Breast epithelium (tissue), 4 donors: ENCODE measurements at places on chromosomes 4 and X.
A peak's percentile ranks its signal among the peaks of the same experiment; 100 is the strongest.

DNA sequence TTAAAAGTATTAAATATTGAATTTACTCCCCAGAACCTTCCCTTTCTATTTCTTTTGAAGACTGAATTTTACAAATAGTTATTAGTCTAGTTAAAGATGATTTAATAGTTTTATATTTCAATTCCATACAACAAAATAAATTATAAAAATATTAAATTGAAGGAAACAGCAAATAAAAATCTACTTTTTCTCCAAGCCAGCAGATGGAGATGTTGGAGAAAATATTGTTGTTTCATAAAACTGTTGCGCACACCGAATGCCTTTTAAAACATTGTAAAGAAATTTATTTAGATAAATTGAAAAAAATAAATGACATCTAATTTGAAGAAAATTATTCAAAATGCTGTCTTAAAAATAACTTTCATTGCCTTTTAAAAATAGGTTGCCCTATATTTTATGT lies 5.5 kb downstream of the GRIA2 start:
- H3K4me1 ChIP-seq = peaks cover 5% of the 10 kb centered on the region
- no peak overlapping the region for H3K27ac ChIP-seq
- no peak overlapping the region for H3K4me3 ChIP-seq
- peaks cover 20% of the 10 kb centered on the region for H3K27me3 ChIP-seq
- DNase-seq = no peak
- H3K36me3 ChIP-seq = no peaks in the 10 kb centered on the region

GRCh38 chr4:47686294-47686872 lies 151.5 kb downstream of the CORIN start:
- no peak overlapping the region for H3K4me3 ChIP-seq
- H3K27ac ChIP-seq = no peak overlapping the region
- no peaks in the 10 kb centered on the region for H3K4me1 ChIP-seq
- H3K36me3 ChIP-seq = no peaks in the 10 kb centered on the region

GRCh38 chr4:106323119-106323518 lies 6.8 kb downstream of the AIMP1 start:
- H3K27me3 ChIP-seq = no peaks in the 10 kb centered on the region
- peaks cover 6% of the 10 kb centered on the region for H3K4me1 ChIP-seq
- H3K4me3 ChIP-seq = no peak overlapping the region

GRCh38 chr4:108135549-108136209 lies 33.1 kb downstream of the LEF1 start:
- no peak overlapping the region for H3K4me3 ChIP-seq
- no peak for DNase-seq
- H3K27me3 ChIP-seq = no peaks in the 10 kb centered on the region
- H3K4me1 ChIP-seq = no peaks in the 10 kb centered on the region
- no peaks in the 10 kb centered on the region for H3K36me3 ChIP-seq

- H3K27me3 ChIP-seq = no peaks in the 10 kb centered on the region
- H3K36me3 ChIP-seq = no peaks in the 10 kb centered on the region
- H3K4me3 ChIP-seq = no peak overlapping the region
- no peaks in the 10 kb centered on the region for H3K4me1 ChIP-seq
- H3K27ac ChIP-seq = no peak overlapping the region
Observed at GRCh38 chr4:90537491-90537890, 410.3 kb downstream of the CCSER1 start.

- H3K4me3 ChIP-seq = no peak overlapping the region
- peak overlapping the region; percentile 48 for H3K27ac ChIP-seq
- H3K4me1 ChIP-seq = no peaks in the 10 kb centered on the region
- peak; percentile 14 for DNase-seq
Observed at GRCh38 chr4:1183985-1184773, 11.8 kb upstream of the SPON2 start.

GRCh38 chr4:92864096-92864495 lies 560.3 kb downstream of the GRID2 start:
- no peak for DNase-seq
- H3K36me3 ChIP-seq = no peaks in the 10 kb centered on the region
- H3K27ac ChIP-seq = no peak overlapping the region
- H3K27me3 ChIP-seq = no peaks in the 10 kb centered on the region
- no peaks in the 10 kb centered on the region for H3K4me1 ChIP-seq
